ENCODE measurements at places on chromosomes 3 and 15.

- DNase-seq: no peak
These were observed 382.9 kb upstream of the MCTP2 start for GRCh38 chr15:93848490-93848889.

DNA sequence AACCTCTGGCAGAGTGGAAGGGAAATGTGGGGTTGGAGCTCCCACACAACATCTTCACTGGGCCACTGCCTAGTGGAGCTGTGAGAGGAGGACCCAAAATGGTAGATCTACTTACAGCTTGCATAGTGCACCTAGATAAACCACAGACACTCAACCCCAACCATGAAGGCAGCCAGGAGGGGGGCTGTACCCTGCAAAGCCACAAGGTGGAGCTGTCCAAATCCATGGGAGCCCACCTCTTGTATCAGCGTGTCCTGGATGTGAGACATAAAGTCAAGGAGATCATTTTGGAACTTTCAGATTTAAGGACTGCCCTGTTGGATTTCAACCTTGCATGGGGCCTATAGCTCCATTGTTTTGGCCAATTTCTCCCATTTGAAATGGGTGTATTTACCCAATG, 20.9 kb downstream of the TP63 start:
- DNase-seq: no peak

DNA sequence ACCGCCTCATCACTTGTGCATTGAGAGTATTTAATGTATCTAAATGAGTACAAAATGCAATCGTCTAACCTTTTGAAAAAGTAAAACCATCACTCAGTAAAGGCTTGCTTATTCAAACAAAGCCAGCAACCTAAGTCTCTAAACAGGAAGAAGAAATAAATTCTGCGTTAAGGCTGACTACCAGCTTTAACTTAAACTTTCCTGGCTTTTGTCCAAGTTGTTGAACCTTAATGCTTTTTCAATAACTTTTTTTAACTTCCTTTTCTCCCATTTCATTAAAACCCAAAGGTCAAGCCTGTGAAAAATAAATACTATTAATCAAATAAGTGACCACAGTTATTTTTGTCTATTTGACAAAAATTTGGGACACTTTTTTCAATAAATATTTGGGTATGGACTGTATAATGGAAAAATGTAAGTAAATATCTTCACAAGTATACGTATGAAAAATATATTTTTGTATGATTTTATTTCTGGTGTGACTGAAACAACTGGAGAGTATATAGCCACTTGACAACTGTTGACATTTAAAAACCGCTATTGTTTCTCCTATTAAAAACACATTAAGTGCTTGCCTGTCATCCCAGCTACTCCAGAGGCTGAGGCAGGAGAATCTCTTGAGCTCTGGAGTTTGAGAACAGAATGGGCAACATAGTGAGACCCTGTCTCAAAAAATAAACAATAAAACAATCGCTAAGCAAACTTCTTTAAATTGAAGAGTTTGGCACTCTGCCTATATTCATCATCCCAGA, 2.9 kb downstream of the KLHL24 start:
- no peak for DNase-seq

DNA sequence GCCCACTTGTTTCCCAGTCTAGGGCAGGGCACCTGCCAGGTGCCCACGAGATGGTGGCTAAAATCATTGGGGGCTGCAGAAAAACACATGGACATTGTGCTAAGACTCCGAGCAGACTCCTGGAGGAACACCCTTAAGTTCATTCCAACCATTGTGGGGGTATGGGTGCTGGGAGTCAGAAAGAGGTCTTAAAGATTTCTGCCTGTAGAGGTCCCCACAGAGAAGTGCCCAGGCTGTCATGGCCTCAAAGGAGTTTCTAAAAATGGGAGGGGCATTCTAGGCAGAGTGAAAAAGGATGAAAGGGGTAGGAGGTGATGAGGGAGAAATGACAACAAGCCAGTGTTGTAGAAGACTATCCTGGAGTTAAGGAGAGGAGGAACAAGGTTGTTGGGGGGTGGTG, 17.1 kb downstream of the RBP1 start:
- no peak for DNase-seq

GRCh38 chr3:52396011-52396906, 48.6 kb downstream of the SEMA3G start:
- no peak for DNase-seq
